ENCODE measurements at places on chromosomes 3 and 15.

GRCh38 chr3:39291903-39292329 lies 12.1 kb upstream of the CX3CR1 start:
- DNase-seq, result peak; percentile 61

DNA sequence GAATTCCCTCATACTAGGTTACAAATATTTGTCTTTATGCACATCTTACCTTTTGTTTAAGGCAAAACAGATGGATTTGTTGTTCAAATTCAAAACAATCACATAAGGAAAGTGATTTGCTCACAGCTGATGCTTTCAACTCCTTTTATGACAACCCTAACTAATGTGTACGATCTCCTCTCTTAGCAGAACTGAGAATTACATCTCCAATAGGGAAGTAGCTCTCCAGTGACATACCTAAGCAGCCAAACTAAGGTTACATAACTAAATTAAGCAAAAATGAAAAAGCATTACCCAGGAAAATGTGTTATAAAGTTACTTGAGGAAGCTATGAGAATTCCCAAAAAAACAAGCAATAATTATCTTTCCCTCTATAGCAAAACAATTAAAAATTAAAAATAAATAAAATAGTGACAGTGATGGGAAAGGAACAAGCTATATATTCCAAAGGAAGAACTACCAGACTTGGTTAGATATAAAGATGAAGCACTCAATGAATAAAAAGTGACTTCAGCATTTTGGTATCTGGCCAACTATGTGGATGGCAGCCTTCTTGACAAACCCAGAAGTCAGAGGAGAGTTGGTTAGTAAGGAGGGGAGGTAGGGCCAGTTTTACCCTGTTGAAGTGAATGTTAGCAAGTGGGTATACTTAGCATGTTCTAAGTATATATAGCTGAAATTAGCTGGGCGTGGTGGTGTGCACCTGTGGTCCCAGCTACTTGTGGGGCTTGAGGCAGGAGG lies 32.4 kb downstream of the PEAK1 start:
- no peak for DNase-seq

DNA sequence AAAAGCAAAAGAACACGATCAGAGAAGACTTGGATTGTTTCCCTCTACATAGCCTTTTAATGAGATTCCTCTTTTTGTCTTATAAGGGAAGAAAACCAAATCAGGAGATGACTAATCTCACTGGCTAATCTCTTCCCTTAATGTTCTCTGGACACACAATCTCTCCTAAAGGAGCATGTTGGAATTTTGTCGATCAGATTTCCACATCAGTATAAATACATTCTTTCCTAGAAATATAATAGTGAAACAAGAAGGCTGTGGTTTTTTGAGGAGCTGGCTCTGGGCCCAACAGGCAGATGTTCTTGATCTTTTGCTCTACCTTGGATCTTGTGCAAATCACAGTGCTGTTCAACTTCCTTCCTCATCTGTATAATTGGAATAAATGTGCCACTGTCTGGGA lies 94.0 kb downstream of the GTPBP8 start:
- DNase-seq, result no peak

- DNase-seq, result no peak
These were observed 18.6 kb upstream of the DNAAF4 start for GRCh38 chr15:55526559-55527036.

DNA sequence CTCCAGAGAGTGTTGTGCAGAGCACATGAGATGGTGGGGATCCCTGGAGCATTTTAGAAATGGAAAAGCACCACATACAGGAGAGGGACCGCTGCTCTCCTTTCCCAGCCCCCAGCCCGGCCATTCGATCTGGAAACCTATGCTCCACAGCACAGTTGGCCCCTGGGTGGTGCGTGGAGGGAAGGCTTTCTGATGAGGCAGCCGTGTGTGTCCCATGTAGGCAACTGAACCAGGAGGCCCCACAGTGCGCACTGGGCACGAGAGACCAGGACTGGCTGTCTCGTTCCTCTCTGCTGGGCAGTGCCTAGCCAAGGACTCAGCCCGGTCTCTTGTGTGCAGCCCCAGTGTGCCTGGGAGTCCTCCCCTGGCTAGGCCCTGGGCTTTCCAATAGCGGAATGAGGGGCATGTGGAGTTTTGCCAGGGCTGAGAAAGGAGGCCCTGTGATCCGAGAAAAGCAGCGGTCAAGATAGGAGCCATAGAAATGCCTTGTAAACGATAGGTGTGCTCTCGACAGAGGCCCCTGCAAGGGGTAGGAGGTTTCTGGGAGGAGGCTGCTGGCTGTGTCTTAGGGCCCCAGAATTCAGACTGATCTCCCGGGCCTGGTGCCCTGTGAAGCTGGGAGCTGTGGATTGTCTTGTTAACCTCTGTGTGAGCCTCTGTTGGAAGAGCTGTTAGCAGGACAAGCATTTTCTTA lies 39.0 kb downstream of the CHDH start:
- no peak for DNase-seq

DNA sequence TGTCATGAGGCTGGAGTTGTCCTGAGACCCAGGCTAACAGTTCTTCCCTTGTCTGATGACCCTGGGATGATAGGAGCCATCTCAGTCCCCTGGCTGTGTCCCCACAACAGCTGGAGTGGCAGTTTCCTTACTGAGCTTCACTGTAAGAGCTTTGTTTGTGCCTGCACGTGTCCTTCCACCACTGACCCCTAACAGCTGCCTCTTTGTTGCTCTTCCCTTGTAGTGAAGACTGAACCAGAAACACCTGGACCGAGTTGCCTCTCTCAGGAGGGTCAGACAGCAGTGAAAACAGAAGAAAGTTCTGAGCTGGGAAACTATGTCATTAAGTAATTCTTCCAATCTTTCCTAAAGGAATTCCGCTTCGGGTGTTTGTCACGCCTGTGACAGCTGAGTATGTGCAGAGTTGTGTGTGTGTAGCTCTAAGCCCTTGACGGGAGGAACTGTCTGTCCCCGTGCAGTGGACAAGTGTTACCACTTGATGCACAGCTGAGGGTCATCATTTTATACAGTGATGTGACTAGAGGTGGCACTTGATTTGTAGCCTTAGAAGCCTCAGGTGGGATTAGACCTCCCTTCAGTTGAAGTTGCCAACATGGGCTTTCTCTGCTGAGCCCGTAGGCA lies 25.0 kb downstream of the MAP6D1 start:
- DNase-seq, result no peak

GRCh38 chr3:52286777-52287110 lies 884 bp upstream of the GLYCTK start:
- no peak for DNase-seq

- DNase-seq, result no peak
These were observed 9.5 kb downstream of the CPNE9 start for GRCh38 chr3:9713142-9713541.

GRCh38 chr15:51191766-51192165 lies 97.1 kb upstream of the TNFAIP8L3 start:
- no peak for DNase-seq

DNA sequence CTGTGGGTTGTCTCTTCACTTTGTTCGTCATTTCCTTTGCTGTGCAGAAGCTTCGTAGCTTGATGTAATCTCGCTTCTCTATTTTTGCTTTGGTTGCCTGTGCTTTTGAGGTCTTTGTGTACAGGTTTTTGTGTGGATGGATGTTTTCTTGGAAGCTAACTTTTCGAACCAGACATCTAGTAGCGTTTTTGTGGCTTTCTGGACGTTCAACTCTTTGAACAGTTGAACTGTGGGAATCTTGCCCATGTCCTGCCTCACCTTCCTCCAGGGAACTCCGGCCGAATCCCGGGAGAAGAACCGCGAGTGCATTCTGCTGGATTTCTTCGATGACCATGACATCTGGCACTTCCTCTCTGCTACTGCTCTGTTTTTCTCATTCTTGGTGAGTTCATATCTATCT lies 70.6 kb downstream of the USF3 start:
- DNase-seq, result no peak

GRCh38 chr3:33313331-33313730 lies 36.1 kb downstream of the FBXL2 start:
- DNase-seq, result no peak

DNA sequence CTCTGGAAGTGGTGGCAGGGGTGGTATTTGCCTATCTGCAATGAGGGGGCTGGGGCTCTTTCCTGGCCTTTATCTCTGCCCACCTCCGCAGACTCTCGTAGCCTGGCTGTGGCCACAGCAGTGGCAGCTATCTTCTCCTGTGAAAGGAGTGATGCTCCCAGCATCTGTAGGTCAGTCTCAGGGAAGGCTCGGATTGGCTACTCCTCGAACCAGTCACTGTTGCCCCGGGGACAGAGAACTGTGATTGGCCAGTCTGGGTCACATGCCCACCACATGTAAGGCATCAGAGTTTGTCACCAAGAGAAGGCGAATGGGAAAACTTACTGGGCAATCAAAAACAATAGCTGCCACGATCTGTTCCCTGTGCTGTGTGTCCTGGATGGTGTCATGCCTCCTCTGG lies 30.1 kb upstream of the FGD5 start:
- no peak for DNase-seq

DNA sequence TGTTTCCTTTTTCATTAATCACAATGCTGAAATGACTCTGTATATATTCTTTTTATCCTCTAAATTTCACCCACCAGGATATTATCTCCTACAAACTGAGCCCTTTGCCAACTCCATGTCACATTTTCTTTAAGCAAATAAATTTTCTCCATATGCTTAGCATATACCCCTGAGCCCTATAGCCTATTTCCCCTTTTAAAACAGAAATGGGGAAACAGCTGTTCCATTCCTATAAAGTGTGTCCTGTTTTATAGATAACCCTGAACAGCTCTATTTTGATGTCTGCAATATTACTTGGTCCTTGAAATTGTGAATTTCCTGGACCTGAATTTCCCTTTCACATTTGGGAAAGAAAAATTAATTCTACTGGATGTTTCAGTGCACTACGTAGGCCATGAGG lies 15.6 kb upstream of the FILIP1L start:
- no peak for DNase-seq

DNA sequence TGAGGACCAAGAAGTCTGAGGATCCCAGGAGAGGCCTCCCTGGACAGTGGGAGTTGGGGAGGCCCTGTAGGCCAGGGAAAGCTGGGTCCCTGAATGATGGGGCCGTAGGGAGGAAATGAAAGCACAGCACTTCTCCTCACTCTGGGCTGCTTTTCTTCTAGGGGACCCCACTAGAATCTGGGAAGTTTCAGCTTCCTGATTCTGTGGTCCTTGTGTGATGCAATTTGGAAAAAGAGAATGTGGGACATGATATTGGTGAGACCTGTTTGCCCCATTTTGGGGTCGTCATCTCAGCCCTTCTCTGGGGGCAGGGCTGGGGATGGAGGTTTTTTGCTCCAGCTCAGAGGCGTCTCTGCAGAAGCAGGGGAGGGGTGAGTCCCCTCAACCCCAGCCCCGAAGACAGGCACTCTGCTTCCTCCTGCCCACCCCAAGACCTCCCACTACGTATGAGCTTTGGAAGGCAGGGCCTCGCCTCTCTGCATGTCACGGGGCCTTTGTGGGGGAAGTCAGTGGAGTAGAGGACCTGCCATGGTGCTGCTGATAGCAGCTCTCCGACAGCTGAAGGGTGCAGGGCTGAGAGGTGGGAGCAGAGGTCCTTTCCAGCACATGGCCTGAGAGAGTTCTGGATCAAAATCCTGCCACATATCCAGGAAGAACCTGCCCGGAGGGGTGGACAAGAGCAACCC lies 1.5 kb upstream of the SNX22 start:
- no peak for DNase-seq

- no peak for DNase-seq
These were observed 4.3 kb downstream of the DNASE1L3 start for GRCh38 chr3:58206406-58207011.

GRCh38 chr15:69792823-69793222 lies 304.9 kb downstream of the TLE3 start:
- DNase-seq, result no peak

DNA sequence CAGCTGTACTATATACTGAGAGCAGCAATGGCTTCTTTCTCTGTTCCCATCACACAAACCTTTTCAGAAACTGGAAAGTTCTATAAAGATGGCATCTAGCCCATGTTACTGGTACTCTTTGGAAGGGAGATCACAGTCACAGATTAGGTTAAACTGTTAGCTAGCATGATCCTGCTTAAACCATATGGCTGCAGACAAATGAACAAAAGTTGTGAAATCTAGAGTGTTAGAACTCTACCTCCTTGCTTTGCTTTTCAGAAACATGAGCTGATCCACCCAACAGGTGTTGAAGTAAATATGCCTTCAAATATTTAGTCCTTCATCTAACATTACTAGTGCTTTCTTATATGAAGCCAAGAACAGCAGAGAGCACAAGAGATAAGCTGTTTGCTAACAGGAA lies 102.6 kb downstream of the SNRK start:
- DNase-seq, result no peak

- DNase-seq, result no peak
These were observed 12.8 kb downstream of the MYZAP start for GRCh38 chr15:57604507-57604906.

DNA sequence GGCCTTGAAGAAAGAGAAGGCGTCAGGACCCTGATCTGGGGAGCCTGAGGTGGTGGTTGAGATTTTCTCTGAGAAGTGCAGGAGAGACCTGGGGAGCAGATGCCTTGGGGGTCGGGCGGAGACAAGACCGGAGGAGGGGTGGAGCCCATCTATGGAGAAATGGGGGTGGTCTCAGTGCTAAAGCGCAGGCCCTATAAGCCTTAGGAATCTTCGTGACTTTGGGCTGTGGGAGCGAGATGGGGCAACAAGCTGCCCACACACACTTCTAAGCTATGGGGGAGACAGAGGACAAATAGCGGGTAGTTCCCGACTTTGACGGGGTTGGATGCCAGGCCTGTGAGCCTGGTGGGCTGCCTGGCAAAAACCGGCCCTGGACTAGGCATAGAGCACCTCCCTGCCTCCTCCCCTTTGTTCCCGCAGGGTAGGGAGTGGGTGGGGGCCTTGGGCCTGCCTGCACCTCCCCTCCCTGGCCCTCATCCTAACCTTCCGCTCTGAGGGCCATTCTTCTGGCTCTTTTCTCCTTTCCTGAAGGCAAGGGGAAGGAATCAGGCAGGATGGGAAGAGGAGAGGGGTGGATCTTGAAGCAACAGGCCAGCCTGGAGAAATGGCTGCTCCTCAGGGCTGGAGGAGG lies 880 bp downstream of the NISCH start:
- DNase-seq, result no peak

DNA sequence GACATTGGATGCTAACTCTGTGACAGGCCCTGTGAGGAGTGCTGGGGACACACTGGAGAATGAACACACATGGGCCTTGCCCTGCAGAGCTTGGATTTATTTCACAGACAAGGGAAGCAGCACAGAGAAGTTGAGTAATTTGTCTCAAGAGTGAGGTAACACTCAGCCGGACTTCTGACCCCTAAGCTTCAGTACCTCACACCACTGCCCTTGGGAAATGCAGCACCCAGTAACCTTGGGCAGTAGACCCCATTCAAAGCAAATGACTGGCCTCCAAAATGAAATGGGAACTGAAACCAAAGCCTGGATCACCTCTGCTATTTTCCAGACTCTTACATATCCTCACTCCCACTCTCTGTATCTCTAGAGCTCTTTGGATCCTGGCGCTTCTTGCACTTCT lies 37.3 kb downstream of the RFT1 start:
- DNase-seq, result no peak

Measured in stimulated activated CD4-positive, alpha-beta T cell treated with anti-CD3 and anti-CD28 coated beads, Interleukin-15, amount 100 ng/mL, for 1 hour (primary cell).